ENCODE measurements at places on chromosomes 5 and 9. TPM values are rescaled to one million over a fixed set of nuclear protein-coding genes. Genes with fewer than 3 reads are reported as not detected.

DNA sequence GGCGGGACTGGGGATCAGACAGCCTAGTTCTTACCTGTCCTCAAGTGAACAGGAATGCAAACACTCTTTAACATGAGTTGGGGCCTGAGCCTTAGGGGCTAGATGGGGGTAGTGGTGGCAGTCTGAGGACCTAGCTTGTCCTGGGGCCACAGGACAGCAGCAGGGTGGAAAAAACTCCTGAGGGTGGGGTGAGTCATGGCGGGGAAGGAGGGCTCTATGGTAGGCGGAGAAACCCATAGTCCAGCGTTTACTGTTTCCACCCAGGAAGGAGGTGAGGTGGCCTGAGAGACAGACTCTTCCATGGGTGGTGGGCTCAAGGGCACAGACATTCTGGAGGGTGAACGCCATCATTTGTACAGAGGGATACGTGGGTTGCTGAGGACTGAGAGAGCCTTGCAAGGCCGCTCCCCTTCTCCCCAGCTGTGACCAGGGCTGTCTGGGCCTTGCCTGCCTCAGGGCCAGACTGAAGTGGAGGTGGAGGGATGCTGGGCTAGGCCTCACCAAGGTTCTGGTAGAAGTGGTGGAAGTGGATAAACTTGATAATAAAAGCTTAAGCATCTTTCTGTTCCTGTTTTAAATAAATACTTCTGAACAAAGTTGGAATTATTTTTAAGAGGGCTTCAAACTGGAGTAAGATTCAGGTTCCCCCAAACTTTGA, 1.1 kb upstream of the TSPAN17 start:
- no peak overlapping the region for H3K4me3 ChIP-seq
- DNase-seq: no peak
- H3K4me1 ChIP-seq: peaks cover 34% of the 10 kb centered on the region
- no peaks in the 10 kb centered on the region for H3K36me3 ChIP-seq
- H3K27me3 ChIP-seq: no peaks in the 10 kb centered on the region

DNA sequence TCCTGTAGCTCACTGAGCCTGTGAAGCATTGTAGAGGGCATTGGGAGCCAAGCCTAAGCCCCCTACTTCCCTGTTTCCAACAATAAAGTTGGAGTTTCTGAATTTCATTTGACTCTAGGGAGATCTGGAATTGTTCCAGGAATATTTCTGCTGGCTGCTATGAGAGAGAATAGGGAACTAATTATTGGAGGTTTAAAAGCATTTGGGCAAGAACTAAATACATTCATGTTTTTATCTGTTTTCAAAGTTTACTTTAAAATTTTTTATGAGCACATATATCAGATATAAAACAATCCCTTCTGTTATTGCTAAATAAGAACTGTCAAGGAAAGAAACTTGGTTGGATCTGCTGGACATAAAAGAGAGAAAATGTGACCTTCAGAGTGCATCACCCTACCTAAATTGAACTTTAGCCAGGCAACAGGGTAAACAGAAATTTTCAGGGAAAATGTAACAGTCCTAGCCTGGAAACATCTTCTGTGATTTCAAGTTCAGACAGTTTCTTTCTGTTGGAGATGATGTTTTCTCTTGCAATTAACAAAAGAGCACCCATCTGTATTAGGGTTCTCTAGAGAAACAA, 19.3 kb upstream of the LECT2 start:
- H3K27me3 ChIP-seq: peaks cover 5% of the 10 kb centered on the region
- H3K27ac ChIP-seq: no peak overlapping the region
- no peaks in the 10 kb centered on the region for H3K36me3 ChIP-seq
- H3K4me3 ChIP-seq: no peak overlapping the region

GRCh38 chr9:79220666-79221065, 351.1 kb upstream of the TLE4 start:
- H3K4me1 ChIP-seq: peaks cover 3% of the 10 kb centered on the region
- H3K36me3 ChIP-seq: no peaks in the 10 kb centered on the region
- no peaks in the 10 kb centered on the region for H3K27me3 ChIP-seq
- no peak overlapping the region for H3K4me3 ChIP-seq
- no peak for DNase-seq
- H3K27ac ChIP-seq: no peak overlapping the region

GRCh38 chr5:77607324-77607723, 31.2 kb downstream of the OTP start:
- DNase-seq: no peak
- H3K27ac ChIP-seq: no peak overlapping the region
- no peak overlapping the region for H3K4me3 ChIP-seq
- H3K27me3 ChIP-seq: peaks cover 8% of the 10 kb centered on the region
- no peaks in the 10 kb centered on the region for H3K36me3 ChIP-seq

GRCh38 chr5:96207420-96207819, 225.6 kb downstream of the PCSK1 start:
- no peak overlapping the region for H3K4me3 ChIP-seq
- H3K36me3 ChIP-seq: no peaks in the 10 kb centered on the region
- no peak for DNase-seq
- H3K27me3 ChIP-seq: no peaks in the 10 kb centered on the region

DNA sequence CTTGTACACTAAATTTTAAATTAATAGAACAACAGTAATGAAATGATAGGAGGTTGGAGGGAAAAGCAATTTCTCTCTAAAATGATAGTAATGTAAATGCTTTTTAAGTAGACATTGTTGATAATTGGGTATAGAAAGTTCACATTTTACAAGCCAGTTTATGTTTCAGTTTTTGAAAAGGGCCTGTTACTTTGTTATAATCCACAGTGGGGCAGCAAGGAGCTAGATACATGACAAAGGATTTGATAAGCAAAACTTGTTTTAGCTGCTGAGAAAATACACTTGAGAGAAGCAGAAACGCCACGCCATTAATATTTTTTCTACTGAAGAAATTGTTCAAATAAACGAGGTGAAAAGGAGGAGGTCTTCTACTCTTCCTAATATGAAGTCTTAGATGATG, 30.2 kb downstream of the SREK1 start:
- no peak overlapping the region for H3K27ac ChIP-seq
- no peak for DNase-seq
- no peaks in the 10 kb centered on the region for H3K4me1 ChIP-seq
- H3K4me3 ChIP-seq: no peak overlapping the region
- peaks cover 49% of the 10 kb centered on the region for H3K36me3 ChIP-seq

- DNase-seq: no peak
- no peak overlapping the region for H3K4me3 ChIP-seq
- no peak overlapping the region for H3K27ac ChIP-seq
- peaks cover 10% of the 10 kb centered on the region for H3K4me1 ChIP-seq
- H3K27me3 ChIP-seq: no peaks in the 10 kb centered on the region
Observed at GRCh38 chr5:18357486-18357885, 723.2 kb downstream of the TAF11L14 start.

GRCh38 chr5:173238312-173239232, 3.6 kb upstream of the NKX2-5 start:
- no peak overlapping the region for H3K27ac ChIP-seq
- H3K4me1 ChIP-seq: peaks cover 23% of the 10 kb centered on the region
- H3K27me3 ChIP-seq: peaks cover 100% of the 10 kb centered on the region
- H3K4me3 ChIP-seq: peak overlapping the region; percentile 12
- peak; percentile 74 for DNase-seq

GRCh38 chr5:68408345-68408871, 192.9 kb downstream of the PIK3R1 start:
- no peaks in the 10 kb centered on the region for H3K27me3 ChIP-seq
- no peaks in the 10 kb centered on the region for H3K36me3 ChIP-seq
- H3K27ac ChIP-seq: no peak overlapping the region
- DNase-seq: no peak
- no peak overlapping the region for H3K4me3 ChIP-seq

GRCh38 chr9:14312719-14313377, 1.1 kb downstream of the NFIB start:
- DNase-seq: peak; percentile 44
- peak overlapping the region; percentile 62 for H3K4me3 ChIP-seq
- H3K36me3 ChIP-seq: no peaks in the 10 kb centered on the region
- peaks cover 79% of the 10 kb centered on the region for H3K27me3 ChIP-seq
- peaks cover 11% of the 10 kb centered on the region for H3K4me1 ChIP-seq
- no peak overlapping the region for H3K27ac ChIP-seq

GRCh38 chr9:76586390-76587314, 127.7 kb downstream of the GCNT1 start:
- no peak overlapping the region for H3K27ac ChIP-seq
- H3K36me3 ChIP-seq: no peaks in the 10 kb centered on the region
- H3K4me3 ChIP-seq: no peak overlapping the region

GRCh38 chr9:112308588-112308987, 24.8 kb downstream of the PTBP3 start:
- H3K27ac ChIP-seq: peak overlapping the region; percentile 2
- peaks cover 52% of the 10 kb centered on the region for H3K4me1 ChIP-seq
- H3K4me3 ChIP-seq: no peak overlapping the region
- no peaks in the 10 kb centered on the region for H3K27me3 ChIP-seq
- DNase-seq: peak; percentile 79

GRCh38 chr5:177372034-177372896, 12.0 kb upstream of the SLC34A1 start:
- H3K4me1 ChIP-seq: peaks cover 6% of the 10 kb centered on the region
- H3K27me3 ChIP-seq: peaks cover 16% of the 10 kb centered on the region
- no peak for DNase-seq

GRCh38 chr5:10863763-10864383, 102.8 kb upstream of the DAP start:
- no peaks in the 10 kb centered on the region for H3K36me3 ChIP-seq
- H3K4me1 ChIP-seq: peaks cover 8% of the 10 kb centered on the region
- DNase-seq: peak; percentile 65
- no peak overlapping the region for H3K4me3 ChIP-seq

DNA sequence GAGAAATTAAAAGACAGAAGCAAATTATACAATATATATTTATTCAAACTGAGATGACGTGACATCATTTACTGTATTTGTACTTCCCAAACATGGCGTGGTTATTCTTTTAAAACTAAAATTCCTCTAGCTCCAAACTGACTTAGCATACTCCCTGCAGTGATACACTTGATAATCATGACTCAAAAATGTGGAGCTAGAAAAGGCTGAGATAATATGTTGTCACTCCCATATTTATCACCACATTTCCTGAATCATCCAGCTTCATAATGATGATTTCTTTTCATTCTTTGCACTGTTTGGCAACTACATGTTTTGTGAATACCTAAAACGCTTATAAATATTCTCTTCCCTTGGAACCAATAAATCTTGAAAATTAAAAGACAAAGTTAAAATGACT, 341.0 kb downstream of the EBF1 start:
- no peak overlapping the region for H3K4me3 ChIP-seq
- H3K27ac ChIP-seq: no peak overlapping the region
- no peak for DNase-seq
- H3K4me1 ChIP-seq: peaks cover 4% of the 10 kb centered on the region
- no peaks in the 10 kb centered on the region for H3K27me3 ChIP-seq
- H3K36me3 ChIP-seq: no peaks in the 10 kb centered on the region

- no peaks in the 10 kb centered on the region for H3K27me3 ChIP-seq
- H3K4me3 ChIP-seq: no peak overlapping the region
- DNase-seq: no peak
- H3K36me3 ChIP-seq: no peaks in the 10 kb centered on the region
- H3K4me1 ChIP-seq: no peaks in the 10 kb centered on the region
Observed at GRCh38 chr9:74753650-74754049, 134.1 kb downstream of the TRPM6 start.

FAM221B gene
- total RNA-seq: not detected

ADCY2 gene
- total RNA-seq: 1.2 TPM

NOL8 gene
- 15.2 TPM for total RNA-seq

CCL27 gene
- 0.67 TPM for total RNA-seq

CMYA5 gene
- 3.5 TPM for total RNA-seq

DNAJC21 gene
- 52.8 TPM for total RNA-seq

F2RL1 gene
- 10.6 TPM for total RNA-seq

All from neural progenitor cell (in vitro differentiated cells).